ENCODE measurements at places on chromosomes 7 and 10.

DNA sequence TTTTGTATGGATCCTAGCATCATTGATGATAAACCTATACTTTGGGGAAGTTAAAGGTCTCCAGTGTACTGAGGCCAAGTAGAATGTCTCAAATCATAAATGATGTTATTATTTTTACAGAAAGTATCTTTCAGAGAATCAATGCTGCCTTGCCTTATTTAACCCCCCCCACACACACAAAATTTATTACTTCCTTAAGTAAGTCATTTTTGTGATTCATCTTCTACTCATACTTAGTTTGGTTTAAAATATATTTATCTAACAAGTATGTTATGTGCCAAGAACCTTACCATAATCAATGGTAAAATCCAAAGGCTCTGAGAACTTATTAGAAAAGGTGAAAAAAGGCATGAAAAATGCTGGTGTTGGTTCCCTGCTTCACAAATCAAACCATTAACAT, 18.8 kb upstream of the CLDN12 start:
- DNase-seq, result no peak

- no peak for DNase-seq
These were observed 95.4 kb upstream of the INSIG1 start for GRCh38 chr7:155202106-155202871.

- DNase-seq, result no peak
These were observed 97.3 kb upstream of the SP4 start for GRCh38 chr7:21330462-21331178.

GRCh38 chr7:159218170-159218569, 73.5 kb upstream of the VIPR2 start:
- DNase-seq, result no peak

DNA sequence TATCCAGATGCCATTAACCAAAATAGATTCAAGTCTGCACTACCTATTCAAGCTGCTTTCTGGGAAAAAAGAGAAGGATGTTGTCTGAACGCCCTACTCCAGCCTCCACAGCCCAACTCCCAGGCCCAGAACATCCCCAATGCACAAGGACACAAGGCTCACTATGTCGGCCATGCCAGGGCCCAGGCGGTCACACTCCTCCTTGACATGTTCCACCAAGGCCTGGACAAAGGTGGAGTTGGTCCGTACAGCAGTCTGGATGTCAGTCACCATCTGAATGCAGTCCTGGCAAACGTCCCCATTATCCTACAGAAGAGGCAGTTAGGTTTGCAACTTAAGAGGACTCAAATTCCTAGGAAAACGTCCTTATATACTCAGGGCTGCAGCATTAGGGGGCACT, 23.2 kb downstream of the PSAP start:
- DNase-seq, result no peak

DNA sequence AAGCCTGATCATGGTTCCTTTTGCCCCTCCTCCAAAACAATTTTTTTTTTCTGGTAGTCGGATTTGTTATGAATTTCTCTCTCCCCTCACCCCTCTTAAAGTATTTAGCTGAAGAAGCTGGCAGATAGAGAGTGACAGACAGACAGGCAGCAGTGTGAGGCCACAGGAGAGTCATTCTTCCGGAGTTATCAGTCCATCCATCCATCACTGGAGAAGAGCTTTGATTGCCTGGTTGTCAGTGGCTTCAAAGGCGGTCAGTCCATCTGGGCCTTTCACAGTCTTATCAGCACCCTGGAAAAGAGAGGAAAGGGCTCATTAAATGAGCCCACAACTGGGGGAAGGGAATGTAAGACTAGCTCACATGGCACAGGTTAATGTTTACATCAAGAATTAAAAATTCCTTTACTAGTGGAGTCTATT, 47.4 kb downstream of the MTPN start:
- no peak for DNase-seq

DNA sequence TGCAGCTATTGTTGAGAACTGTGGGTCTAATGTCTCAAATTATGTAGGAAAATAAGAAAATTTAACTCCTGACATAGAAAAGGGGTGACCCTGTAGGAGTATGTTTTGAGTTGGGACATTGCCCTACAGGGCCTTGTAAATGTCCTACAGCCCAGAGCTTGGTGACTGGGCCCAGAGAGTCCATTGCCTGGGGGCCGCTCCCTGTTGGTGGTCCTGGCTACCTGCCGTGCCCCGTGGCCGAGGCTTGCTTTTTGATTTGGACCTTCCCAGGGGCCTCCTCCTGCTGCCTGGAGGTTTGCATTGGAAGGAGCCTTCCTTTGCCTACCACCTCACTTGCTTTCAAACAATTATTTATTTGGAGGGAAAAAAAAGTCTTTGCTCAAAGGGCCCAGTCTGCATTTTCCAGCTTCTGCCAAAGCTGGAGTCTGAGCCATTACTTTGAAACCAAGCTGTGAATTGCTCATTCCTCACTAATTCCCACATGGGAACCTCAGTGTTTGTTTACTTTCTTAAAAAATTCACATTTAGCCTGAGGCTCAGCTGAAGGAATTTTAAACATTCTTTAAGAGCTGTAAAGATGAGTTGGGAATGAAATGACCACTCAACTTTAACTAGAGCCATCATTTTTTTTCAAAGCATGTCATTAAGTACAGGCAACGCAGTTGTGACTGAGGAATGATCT, 355.0 kb downstream of the GLRX3 start:
- no peak for DNase-seq

GRCh38 chr10:124127965-124128810, 34.8 kb upstream of the CHST15 start:
- DNase-seq, result no peak

DNA sequence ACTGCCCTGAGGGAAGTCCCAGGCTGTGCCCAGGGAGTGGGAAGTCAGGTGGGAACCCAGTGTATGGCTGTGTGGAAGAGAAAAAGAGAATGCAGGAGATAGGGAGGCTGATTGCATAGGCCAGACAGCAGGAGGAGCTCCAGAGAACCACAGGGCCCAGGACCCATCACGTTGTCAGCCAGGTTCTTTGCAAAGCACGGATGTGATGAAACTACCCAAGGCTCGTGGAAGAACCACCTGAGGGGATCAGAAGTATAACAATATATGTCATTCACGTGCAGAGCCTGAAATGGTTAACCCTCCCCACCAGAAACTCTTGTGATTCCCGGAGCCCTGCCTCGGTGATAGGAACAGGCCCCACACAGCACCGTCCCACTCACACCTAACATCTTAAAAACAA, 83.6 kb downstream of the LARP4B start:
- no peak for DNase-seq

- no peak for DNase-seq
These were observed 503.0 kb upstream of the FOXK1 start for GRCh38 chr7:4178916-4179687.

All from dermis microvascular lymphatic vessel endothelial cell (primary cell).